WTC11 (cell line): ENCODE measurements at places on chromosomes 1 and 21. TPM values are rescaled to one million over a fixed set of nuclear protein-coding genes. Genes with fewer than 3 reads are reported as not detected.

DNA sequence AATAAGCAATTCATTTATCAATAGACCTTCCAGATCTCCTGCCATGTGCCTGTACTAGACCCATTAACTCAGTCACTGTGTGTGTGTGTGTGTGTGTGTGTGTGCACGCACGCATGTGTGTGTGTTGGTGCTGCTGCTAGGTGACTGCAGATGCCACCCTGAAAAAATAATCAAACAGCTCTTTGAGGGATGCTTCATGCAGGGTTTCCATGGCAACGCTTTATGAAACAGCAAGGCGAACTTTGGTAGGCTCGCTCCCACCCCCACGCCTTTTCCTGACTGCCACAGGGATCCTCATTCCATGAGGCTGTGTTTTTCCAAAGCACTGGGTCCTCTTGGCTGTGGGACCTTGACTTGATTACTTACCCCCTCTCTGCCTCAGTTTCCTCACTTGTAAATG, 94.0 kb downstream of the HMGB4 start:
- H3K36me3 ChIP-seq, result no peaks in the 10 kb centered on the region
- no peaks in the 10 kb centered on the region for H3K27me3 ChIP-seq
- H3K4me1 ChIP-seq, result peaks cover 4% of the 10 kb centered on the region; the same call in 1 of the 2 replicates
- H3K4me3 ChIP-seq, result no peak overlapping the region

DNA sequence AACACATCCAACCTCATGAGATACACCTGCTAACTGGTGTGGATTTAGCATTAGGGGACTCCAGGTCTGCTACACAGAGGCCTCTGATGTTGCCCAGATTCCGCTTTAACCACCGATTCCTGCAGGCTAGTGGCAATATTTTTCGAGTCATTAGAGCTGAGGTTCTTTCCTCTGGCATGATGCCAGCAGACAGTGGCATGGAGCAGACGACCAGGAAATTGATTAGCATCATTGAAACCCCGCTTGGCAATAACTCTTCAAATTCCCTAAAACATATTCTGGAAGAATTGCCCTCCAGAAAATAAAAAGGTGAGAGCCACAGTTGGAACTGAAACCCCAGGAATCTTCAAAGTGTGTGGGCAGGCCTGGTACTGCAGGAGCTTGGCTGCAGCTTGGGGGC, 28.4 kb upstream of the ETV3 start:
- no peaks in the 10 kb centered on the region for H3K36me3 ChIP-seq

- no peak for DNase-seq
- H3K36me3 ChIP-seq, result no peaks in the 10 kb centered on the region
- peaks cover 6% of the 10 kb centered on the region; the same call in 1 of the 2 replicates for H3K27me3 ChIP-seq
- no peak overlapping the region for H3K4me3 ChIP-seq
- 0 out of 2 replicates have a peak, but pooled peaks cover 4% of the 10 kb centered on the region for H3K4me1 ChIP-seq
- no peak overlapping the region for H3K27ac ChIP-seq
Observed at GRCh38 chr1:17194133-17194475, 10.8 kb upstream of the PADI1 start.

GRCh38 chr1:50023292-50024159, at the start of gene AGBL4:
Gene AGBL4 (minus strand): TSS chr1:50023954.
- H3K27ac ChIP-seq, result no peak within 1 kb of the TSS
- H3K4me3 ChIP-seq, result no peak within 1 kb of the TSS
- DNase-seq, result peak; percentile 82
- H3K27me3 ChIP-seq, result peaks cover 22% of the 10 kb centered on the region
- H3K36me3 ChIP-seq, result no peaks in the 10 kb centered on the region

DNA sequence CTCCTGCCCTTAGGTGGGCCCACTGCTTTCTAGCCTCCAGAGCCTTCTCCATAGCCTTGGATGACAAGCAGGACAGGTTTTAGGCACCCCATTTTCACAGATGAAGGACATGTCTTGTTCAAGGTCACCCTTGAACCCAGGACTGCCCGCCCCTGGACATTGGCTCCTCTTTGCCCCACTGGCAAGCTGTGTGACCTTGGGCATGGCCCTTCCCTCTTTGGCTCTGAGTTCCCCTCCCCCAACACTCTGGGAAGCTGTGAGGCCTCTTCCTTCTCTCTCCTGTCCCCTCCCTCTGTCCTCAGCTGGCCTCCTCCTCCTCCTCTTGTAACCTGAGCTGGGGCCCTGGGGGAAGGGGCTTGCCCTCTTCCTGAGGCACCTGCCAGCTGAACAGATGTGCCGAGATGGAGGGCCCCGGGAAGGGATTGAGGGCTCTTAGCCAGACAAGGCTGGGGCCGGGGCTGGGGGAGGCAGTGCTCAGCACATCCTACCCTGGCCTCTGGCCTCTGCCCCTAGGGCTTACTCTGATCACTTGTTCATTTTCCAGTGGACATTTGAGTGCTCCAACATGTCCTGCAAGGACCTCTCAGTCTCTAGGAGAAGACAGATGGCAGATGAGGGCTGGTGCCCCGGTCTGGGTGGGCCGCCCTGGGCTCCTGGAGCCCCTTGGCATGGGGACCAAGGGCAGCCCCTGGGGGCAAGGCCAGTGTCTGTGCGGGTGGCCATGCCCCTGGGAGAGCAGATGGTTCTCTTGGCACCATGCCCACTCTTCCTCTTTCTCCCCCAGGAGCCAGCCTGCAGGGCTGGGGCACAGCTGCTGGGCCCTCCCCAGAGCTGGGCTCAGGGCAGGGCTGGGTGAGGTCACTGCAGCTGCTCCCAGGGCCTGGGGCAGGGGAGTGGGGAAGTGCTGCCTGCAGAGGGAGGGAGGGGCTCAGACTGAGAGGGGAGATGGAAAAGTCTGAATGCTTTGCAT, 10.7 kb downstream of the FOXO6 start:
- H3K4me1 ChIP-seq, result peaks cover 68% of the 10 kb centered on the region
- peaks cover 31% of the 10 kb centered on the region for H3K27me3 ChIP-seq
- DNase-seq, result peak; percentile 87
- peak overlapping the region; percentile 85; the same call in 1 of the 2 replicates for H3K27ac ChIP-seq
- H3K4me3 ChIP-seq, result peak overlapping the region; percentile 62
- no peaks in the 10 kb centered on the region for H3K36me3 ChIP-seq

DNA sequence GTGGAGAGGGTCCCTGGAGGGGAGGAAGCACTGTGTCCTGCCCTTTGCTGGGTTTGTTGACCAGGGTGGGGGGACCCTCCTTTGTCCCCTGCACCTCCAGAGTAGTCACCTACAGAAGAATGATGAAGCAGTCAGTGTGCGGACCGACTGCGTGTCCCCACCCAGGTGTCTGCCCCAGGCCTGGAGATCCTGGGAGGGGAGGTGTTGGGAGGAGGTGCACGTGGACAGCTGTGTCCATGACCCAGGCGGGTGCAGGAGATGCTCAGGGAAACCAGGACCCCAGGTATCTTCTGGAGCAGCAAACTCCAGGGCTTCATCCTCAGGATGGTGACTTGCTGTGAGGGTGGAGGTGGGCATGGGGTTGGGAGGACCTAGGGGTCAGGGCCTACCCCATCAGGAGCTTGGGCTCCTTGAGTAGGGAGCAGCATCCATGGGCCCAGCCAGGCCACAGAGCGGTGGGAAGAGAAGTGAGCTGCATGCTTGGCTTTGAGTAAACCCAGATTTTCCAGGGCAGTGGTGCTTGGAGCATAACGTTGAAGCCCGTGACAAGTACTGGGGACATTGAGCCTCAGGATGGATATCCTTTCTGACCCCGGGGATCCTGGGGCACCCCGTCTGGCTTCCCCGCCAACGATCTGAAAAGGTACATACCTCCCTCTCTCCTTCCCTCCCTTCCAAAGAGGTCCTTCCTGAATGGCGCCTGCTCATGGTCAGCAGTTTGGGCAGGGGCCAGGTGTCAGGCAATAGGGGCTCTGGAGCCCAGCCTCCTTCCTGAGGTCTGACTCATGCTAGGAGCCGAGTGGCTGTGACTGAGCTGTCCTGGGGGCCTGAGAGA, 13.7 kb downstream of the ACTRT2 start:
- no peak overlapping the region for H3K4me3 ChIP-seq
- no peak for DNase-seq
- H3K4me1 ChIP-seq, result no peaks in the 10 kb centered on the region
- H3K36me3 ChIP-seq, result no peaks in the 10 kb centered on the region
- no peaks in the 10 kb centered on the region for H3K27me3 ChIP-seq

DNA sequence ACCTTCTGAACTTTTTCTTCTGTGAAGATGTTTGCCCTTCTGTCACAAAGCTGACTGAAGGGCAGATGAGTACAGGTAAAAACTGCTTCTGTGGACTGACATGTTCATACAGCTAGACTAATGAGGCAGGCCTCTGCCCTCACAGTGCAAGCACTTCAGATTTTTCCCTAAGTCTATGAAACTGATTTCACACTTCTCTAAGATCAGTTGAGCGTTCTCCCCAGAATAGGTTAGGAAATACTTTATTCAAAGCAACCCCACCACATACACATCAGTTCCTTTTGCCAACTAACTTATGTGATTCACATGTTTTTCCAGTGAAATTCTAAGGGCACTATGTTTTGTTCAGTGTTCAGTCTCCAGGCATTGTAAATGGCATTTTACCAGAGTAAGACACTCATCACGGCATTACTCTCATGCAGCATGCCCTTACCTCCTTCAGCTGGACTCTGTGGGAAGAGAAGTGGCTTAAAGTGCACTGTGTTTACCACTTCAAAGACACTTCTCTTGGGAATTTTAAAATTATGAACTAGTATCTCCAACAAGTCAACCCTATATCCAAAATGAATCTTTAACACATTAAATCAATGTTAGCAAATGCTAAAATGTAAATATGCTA, 5.4 kb upstream of the PSMG1 start:
- no peak overlapping the region for H3K4me3 ChIP-seq
- H3K36me3 ChIP-seq, result no peaks in the 10 kb centered on the region
- no peak for DNase-seq

DNA sequence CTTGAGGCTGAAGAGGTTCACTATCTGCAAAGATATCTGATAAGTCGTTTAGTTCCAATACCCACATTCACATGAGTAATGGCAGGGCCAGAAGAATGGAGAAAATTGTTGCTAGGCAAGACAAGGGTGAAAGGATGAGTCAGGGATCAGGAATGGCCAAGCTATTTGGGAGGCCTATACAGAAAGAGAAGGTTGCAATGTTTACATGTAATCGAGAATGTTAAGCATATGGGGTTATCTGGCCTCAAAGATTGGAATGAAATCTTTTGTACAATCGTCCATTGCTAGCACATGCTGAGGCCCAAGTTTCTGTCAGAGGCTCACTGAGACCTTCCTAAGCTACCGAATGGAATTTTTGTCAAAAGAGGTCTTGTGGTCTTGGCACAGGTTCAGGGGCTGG, 299.9 kb upstream of the PLD5 start:
- H3K27ac ChIP-seq, result no peak overlapping the region
- H3K4me3 ChIP-seq, result no peak overlapping the region
- no peaks in the 10 kb centered on the region for H3K27me3 ChIP-seq

DNA sequence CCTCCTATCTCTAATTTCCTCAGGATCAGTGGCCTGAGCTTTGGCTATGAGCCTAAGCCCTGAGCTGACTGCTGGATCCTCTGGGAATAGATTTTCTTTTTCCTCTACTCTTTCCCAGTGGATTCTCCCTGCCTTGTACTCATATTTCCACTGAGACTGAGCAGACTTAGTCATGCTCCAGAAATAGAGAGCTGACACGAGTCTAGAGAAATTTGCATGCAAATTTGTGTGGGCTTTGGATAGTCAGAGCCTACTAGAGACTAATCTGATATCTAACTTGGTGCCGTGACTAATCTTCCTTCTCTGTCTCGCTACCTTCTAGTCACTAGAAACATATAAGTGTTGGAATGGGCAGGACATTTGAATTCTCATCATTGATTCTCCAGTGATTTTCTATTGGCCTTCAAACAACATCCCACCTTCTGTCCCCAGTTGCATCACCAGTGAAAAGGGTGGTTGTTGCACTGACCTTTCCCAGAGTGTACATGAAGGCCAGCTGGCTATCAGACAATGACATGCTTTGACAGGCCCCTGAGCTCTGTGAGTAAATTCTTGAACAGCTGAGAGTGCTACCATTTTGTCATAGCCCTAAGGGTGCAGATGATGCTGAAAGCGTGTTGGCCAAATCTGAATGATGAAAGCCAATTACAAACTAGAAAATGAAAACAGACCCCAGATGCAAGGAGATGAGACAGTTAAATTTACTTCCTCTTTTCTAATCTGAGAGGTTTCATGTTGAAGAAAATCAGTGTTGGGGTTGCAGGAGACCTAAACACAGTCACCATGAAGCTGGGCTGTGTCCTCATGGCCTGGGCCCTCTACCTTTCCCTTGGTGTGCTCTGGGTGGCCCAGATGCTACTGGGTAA, at the start of gene FCRLA:
TSS of gene FCRLA (plus strand) at position 748 of the 866 bp plus-strand sequence. CDS start at position 784, 36 bp downstream.
- peaks cover 16% of the 10 kb centered on the region for H3K4me1 ChIP-seq
- H3K27me3 ChIP-seq, result no peaks in the 10 kb centered on the region; the same call in 1 of the 2 replicates
- no peak within 1 kb of the TSS for H3K4me3 ChIP-seq
- DNase-seq, result no peak
- no peak within 1 kb of the TSS for H3K27ac ChIP-seq

GRCh38 chr1:68448365-68448764, 1.4 kb downstream of the RPE65 start:
- peaks cover 14% of the 10 kb centered on the region for H3K4me1 ChIP-seq
- H3K27ac ChIP-seq, result no peak overlapping the region
- no peak overlapping the region for H3K4me3 ChIP-seq
- H3K27me3 ChIP-seq, result no peaks in the 10 kb centered on the region

GRCh38 chr1:21141030-21141429, 35.7 kb downstream of the EIF4G3 start:
- H3K27ac ChIP-seq, result no peak overlapping the region
- H3K4me1 ChIP-seq, result peaks cover 3% of the 10 kb centered on the region; the same call in 1 of the 2 replicates
- H3K4me3 ChIP-seq, result no peak overlapping the region
- peaks cover 14% of the 10 kb centered on the region for H3K36me3 ChIP-seq
- no peaks in the 10 kb centered on the region for H3K27me3 ChIP-seq

- peaks cover 22% of the 10 kb centered on the region for H3K4me1 ChIP-seq
- H3K27me3 ChIP-seq, result no peaks in the 10 kb centered on the region
- DNase-seq, result no peak
- H3K27ac ChIP-seq, result no peak overlapping the region
Observed at GRCh38 chr1:210218047-210218446, 14.5 kb upstream of the SERTAD4 start.

GRCh38 chr1:223413216-223413615, 20.0 kb downstream of the CCDC185 start:
- H3K4me1 ChIP-seq, result peaks cover under 1% of the 10 kb centered on the region; the same call in 1 of the 2 replicates
- H3K4me3 ChIP-seq, result no peak overlapping the region
- no peaks in the 10 kb centered on the region for H3K36me3 ChIP-seq
- H3K27ac ChIP-seq, result no peak overlapping the region

GRCh38 chr1:110433803-110434202, 17.1 kb upstream of the PROK1 start:
- no peaks in the 10 kb centered on the region for H3K36me3 ChIP-seq
- peaks cover 21% of the 10 kb centered on the region for H3K4me1 ChIP-seq
- H3K4me3 ChIP-seq, result no peak overlapping the region
- DNase-seq, result peak; percentile 68

DNA sequence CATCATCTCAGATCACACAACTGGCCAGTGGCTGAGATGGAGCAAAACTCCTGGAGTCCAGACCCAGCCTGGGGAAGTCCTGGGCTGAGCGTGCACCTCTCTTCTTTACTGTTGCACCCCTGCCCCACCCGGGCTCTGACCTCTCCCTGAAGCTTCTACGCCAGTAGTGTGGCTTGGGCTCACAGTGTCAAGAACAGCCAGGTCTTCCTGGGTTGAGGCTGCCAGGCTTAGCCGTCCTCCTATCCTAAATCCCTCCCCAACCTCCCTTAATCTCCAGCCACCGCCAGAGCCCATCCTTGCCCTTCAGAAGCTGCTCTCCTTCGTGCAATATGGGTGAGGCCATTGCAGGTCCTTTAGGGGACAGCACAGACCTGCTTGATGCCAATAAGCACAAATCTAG, 399.2 kb upstream of the VAMP3 start:
- no peaks in the 10 kb centered on the region; the same call in 1 of the 2 replicates for H3K27me3 ChIP-seq
- H3K27ac ChIP-seq, result no peak overlapping the region
- peaks cover 19% of the 10 kb centered on the region for H3K4me1 ChIP-seq
- no peak overlapping the region for H3K4me3 ChIP-seq

BNIPL gene
- total RNA-seq, result 2.5 to 4.0 TPM (median 3.8 TPM) in 3 replicates

RGSL1 gene
- not detected in 3 replicates for total RNA-seq
